Breast epithelium (tissue), 4 donors: ENCODE measurements at places on chromosomes 6 and 20. TPM values are rescaled to one million over a fixed set of nuclear protein-coding genes. Genes with fewer than 3 reads are reported as not detected.

- no peak for DNase-seq
Observed at GRCh38 chr6:26116267-26116666, 29.0 kb downstream of the HFE start.

GRCh38 chr6:74066168-74066871 lies 370.3 kb downstream of the CD109 start:
- DNase-seq: no peak

- DNase-seq: no peak
Observed at GRCh38 chr20:59004763-59005522, 2.1 kb downstream of the CTSZ start.

- no peak for DNase-seq
Observed at GRCh38 chr20:23245553-23246181, 104.9 kb upstream of the NXT1 start.

DNA sequence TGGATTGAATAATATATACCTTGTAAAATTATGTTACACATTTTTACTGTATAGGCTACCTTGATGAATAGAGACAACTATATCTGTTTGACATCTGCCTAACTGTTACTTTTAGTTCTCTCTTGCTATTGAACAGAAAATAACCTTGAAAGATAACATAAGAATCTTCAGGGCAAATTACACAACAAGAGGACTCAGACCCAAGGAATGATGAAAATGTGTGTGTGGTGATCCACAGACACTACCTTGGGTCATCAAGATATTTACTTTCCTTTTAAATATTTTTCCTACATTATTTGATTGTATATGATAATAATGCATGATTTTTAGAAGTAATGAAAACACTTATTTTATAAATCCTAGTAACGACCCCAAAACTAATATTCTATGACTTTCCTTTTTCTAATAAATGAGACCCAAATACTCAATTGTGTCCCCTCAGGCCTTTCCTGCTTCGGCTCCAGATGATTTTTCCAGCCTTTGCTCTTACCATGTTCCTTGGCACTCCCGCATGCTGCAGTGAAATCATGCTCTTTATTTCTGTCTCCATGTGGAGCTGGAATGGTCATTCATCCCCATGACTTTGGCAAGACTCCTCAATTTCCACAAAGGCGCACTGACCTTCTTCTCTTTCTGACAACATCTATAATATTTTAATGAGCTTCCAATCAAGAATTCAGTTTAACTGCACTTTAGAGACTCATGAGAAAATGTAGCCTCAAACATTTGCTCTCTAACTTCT lies 187.6 kb downstream of the EPM2A start:
- no peak for DNase-seq

GRCh38 chr6:32173051-32173727 lies 2.7 kb downstream of the AGPAT1 start:
- DNase-seq: no peak

DNA sequence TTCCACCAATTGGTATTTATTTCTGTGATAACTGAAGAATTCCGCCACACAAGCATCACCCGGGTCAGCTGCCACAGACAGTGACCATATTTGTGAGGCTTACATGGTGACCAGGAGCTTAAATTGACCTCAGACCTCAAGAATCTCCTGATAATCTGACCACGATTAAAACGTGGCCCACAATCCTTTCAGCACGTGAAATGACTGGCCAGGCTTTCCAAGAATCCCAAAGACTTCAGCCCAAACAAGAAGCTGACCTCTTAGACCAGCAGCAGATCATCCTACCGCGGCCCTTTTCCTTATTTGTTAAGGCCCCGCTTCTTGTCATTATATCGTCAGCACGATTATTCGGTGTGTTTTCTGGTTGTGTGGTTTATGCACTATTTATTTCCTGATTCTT lies 45.6 kb upstream of the CD93 start:
- DNase-seq: no peak

- no peak for DNase-seq
Observed at GRCh38 chr6:26012061-26012460, 49.5 kb downstream of the TRIM38 start.

GRCh38 chr6:169173532-169174268 lies 79.9 kb downstream of the THBS2 start:
- DNase-seq: no peak

DNA sequence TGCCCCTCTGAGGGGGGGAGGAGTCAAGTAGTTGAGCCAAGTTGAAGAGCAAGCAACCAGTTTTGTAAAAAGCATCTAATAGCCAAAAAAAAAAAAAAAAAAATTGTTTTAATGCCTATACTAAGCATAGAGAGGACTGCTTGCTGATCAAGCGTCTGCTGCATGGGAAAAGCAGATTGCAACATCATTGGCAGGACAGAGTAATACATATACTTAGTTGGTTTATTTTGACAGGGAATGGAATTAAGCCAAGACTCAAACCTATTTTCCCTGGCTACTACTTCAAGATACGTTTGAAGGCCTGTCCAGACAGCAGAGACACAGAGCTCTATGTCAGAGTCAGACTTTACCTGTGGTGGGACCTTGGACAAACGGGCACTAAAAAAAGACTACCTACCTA lies 120.5 kb downstream of the RTN4IP1 start:
- DNase-seq: no peak

DNA sequence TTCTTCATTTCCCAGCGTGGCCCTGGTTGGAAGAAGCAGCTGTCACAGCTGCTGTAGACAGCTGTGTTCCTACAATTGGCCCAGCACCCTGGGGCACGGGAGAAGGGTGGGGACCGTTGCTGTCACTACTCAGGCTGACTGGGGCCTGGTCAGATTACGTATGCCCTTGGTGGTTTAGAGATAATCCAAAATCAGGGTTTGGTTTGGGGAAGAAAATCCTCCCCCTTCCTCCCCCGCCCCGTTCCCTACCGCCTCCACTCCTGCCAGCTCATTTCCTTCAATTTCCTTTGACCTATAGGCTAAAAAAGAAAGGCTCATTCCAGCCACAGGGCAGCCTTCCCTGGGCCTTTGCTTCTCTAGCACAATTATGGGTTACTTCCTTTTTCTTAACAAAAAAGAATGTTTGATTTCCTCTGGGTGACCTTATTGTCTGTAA lies 292.7 kb downstream of the ESR1 start:
- no peak for DNase-seq

DNA sequence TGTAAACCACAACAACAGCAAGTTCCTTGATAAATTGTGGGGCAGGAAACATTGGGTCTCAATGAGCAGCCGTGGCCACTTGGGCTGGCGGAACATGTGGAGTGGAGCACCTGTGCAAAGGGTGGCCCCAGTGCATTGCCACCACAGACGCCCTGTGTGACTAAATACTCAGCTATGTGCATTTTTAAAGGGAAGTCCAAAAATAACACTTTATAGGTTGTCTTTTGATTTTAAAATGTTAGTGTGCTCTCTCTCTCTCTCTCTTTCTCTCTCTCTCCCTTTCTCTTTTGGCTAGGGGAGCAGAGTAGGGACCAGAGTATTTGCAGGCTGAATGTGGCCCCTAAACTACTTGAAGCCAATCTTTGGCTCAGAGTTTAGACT lies 236.3 kb downstream of the BCAS1 start:
- no peak for DNase-seq

- no peak for DNase-seq
Observed at GRCh38 chr6:18436341-18436740, 49.2 kb downstream of the RNF144B start.

- DNase-seq: no peak
Observed at GRCh38 chr6:127775371-127775770, 125.5 kb downstream of the THEMIS start.

- no peak for DNase-seq
Observed at GRCh38 chr6:110366975-110367374, 8.8 kb upstream of the METTL24 start.

DNA sequence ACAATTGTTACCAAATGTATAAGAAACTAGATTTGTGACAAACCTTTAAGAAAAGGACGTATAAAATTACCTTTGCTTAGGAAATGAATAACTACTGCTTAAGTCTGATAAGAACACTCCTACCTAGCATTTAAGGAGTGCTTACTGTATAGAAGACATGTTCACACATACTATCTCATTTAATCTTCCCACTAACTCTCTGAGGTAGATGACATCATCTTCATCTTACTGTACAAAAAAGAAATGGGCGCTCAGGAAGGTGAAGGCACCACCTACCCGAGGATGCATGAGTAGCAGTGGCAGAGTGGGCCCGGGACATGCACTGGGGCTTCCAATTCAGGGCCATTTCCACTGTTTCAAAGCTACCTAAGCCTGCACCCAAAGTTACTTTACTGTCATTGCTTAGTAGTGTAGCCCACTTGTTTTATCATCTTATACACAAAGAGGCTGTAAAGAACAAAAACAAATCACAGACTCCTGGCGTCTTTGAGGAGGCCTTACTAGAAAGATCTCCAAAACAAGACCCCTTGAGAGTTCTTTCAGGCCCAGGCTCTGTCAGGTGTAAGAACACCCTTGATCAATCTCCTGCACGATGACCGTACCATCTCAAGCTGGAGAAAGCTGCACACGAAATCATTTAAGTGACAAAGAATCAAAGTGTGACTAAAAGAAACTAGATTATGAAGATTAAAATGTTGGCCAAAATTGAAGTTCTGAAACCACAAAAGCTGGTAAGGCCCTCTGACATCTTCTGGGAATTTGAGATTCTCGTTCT lies 128.0 kb downstream of the INSM1 start:
- DNase-seq: no peak

DNA sequence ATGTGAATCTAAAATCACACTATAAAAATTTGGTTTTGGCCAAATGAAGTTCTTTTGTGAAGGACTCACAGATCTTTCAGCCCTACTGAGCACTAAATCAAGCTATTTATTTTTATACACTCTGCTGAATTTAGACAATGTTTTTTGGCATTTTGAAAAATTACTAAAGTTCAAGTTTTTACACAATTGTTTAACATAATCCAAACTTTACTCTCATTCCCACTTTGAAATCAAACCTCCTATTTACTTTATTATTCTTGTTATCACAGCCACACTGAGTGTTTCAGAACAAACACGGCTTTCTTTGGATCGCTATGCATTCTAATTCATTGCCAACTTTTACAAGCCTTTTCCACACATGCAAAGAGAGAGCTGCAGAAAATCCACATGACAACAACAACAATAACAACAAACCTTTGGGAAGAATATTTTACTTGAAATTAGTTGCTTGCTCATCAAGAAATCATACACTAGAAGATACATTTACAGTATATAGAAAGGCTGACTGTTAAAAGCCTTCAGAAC lies 49.1 kb upstream of the TMEM30A start:
- no peak for DNase-seq

GRCh38 chr20:2585811-2586210 lies 49.4 kb downstream of the TMC2 start:
- DNase-seq: no peak

GRCh38 chr6:145015739-145016558 lies 719.4 kb downstream of the EPM2A start:
- DNase-seq: no peak

GRCh38 chr6:78909391-78909790 lies 42.0 kb downstream of the IRAK1BP1 start:
- no peak for DNase-seq

DNA sequence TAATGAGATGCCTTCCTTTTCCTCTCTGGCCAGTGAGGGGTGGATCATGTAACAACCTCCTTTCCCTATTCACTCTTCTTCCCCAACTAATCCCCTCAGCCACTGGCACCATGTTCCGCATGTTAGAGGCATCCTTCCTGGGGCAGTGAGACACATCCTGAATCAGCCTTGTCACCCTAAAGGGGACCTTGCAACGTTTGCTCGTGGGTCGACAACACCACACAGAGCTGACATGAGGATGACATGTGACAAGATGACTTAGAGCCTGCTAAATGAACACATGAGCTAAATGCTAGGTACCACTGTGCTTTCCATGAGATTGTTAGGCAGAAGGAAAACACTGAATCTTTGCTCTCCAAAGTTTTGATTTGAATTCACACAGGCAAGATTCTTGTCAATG lies 129.2 kb downstream of the ATXN1 start:
- no peak for DNase-seq

Gene THEMIS
- total RNA-seq: 0.96 TPM

Gene DPPA5
- total RNA-seq: not detected

Gene C2
- total RNA-seq: 10.2 TPM

Gene UST
- total RNA-seq: 10.5 TPM

Gene TULP1
- not detected for total RNA-seq

Gene SLC35D3
- not detected for total RNA-seq

Gene GHRH
- not detected for total RNA-seq

Gene DEFB116
- not detected for total RNA-seq

Gene APCDD1L
- 2.0 TPM for total RNA-seq

Gene BPI
- total RNA-seq: not detected

Gene RRP36
- 56.3 TPM for total RNA-seq

Gene LY6G5B
- total RNA-seq: 8.5 TPM
